ENCODE measurements at places on chromosomes 4 and X. TPM values are rescaled to one million over a fixed set of nuclear protein-coding genes. Genes with fewer than 3 reads are reported as not detected.

DNA sequence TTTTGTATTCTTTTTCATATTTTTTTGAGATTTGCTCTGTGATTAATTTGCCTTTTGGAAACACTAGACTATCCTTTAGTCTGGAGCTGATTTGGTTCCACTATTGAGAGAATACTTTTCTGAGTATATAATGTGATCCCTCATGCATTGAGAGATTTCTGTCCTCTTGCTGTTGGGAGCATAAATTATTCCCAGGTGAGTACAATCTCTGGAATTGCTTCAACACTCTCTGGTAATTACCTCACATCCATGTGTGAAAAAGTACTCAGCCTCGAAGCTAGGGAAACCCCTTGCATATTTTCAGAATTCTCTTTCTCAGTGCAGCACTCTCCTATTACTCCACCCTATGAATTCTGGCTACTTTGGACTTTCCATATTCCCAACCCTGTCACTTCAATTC, 550.0 kb downstream of the RAPGEF2 start:
- no peaks in the 10 kb centered on the region for H3K4me1 ChIP-seq
- H3K4me3 ChIP-seq, result no peak overlapping the region
- no peak for DNase-seq
- H3K27me3 ChIP-seq, result no peaks in the 10 kb centered on the region

DNA sequence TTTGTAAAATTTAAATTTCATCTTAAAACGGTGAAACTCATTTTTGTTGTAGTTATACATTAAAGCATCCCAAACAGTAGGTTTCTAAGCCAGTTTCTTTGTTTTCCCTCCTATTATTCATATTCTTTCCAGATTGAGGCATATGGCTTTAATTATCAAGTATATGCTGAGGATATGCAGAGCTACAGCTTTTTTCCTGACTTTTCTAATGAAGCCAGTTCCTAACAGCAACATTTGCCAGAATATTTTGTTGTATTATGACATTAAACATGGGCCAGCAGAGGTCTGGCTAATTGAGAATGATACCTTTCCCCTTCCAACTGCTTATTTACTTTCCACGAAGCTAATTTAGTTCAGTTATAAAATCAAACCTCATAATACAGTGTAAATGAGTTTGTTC, 75.3 kb downstream of the SLIT2 start:
- no peaks in the 10 kb centered on the region for H3K36me3 ChIP-seq
- H3K4me1 ChIP-seq, result no peaks in the 10 kb centered on the region
- H3K4me3 ChIP-seq, result no peak overlapping the region
- DNase-seq, result no peak
- no peaks in the 10 kb centered on the region for H3K27me3 ChIP-seq

GRCh38 chr4:38529189-38530115, 134.5 kb upstream of the KLF3 start:
- no peak overlapping the region for H3K4me3 ChIP-seq
- peak overlapping the region; percentile 79 for H3K27ac ChIP-seq
- H3K36me3 ChIP-seq, result no peaks in the 10 kb centered on the region
- H3K4me1 ChIP-seq, result peaks cover 11% of the 10 kb centered on the region

DNA sequence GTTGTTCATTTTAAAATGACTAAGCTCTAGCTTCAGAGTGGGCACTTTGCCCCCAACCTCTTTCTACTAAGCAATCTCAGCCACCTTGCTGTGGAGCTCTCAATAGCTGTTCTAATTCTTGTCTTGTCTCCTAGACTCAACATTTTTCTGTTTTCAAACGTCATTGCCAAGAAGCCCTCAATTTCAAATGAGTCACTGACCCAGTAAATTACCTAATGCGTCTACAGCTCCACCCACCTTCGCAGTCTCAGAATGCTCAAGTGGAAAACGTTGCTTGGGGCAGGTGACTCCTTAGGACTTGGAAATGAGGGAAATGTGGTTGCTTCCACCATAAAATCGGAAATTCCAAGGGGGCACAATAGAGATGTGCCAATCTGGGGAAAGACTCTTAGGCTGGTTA, 59.0 kb downstream of the ING2 start:
- peaks cover 11% of the 10 kb centered on the region for H3K27me3 ChIP-seq
- no peak overlapping the region for H3K27ac ChIP-seq
- H3K4me3 ChIP-seq, result no peak overlapping the region

Gene FGFBP1
- not detected for total RNA-seq

GRCh38 chr4:1410491-1411325, 4.5 kb upstream of the NKX1-1 start:
- no peak overlapping the region for H3K4me3 ChIP-seq
- H3K4me1 ChIP-seq, result peaks cover 12% of the 10 kb centered on the region
- H3K36me3 ChIP-seq, result no peaks in the 10 kb centered on the region
- H3K27me3 ChIP-seq, result peaks cover 94% of the 10 kb centered on the region
